ENCODE measurements at places on chromosomes 13 and 19.

DNA sequence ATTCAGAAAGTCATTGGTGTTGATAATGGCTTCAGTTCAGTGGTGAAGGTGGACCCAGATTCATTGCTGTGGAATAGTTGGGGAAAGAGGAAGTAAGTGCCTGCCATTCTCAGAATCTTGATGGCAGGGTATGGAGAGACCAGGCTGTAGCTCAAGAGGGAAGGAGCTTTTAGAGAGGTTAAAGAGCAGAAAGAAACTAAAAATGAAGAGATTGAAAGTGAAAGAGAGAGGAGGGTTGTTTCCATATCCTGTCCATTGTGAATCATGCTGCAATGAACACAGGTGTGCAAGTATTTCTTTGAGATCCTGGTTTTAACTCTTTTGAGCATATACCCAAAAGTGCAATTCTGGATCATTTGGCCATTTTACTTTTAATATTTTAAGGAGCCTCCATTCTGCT is 12.5 kb downstream of the GJB6 start:
- no peak overlapping the region for H3K27ac ChIP-seq
- no peak for DNase-seq
- H3K4me1 ChIP-seq, result no peaks in the 10 kb centered on the region
- no peak overlapping the region for H3K4me3 ChIP-seq
- no peaks in the 10 kb centered on the region for H3K36me3 ChIP-seq
- no peaks in the 10 kb centered on the region for H3K27me3 ChIP-seq

DNA sequence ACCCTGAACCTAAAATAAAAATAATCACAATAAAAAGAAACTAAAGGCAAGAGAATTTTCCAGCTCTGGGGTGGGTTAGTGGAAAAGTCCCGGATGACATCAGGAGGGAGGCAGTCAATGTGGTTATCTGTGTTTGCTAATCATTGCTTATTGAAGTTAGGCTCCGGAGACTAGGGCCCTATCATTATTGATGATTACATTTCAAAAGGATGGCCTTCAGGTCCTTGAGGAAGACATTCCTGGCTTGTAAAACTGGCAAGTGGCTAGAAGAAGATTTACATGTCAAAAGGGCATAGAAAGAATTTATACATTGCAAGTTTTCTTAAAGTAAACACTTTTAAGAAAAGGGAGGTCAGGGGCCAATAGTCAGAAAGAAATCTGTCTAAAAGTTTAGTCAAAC is 123.4 kb downstream of the POSTN start:
- no peak overlapping the region for H3K4me3 ChIP-seq
- no peaks in the 10 kb centered on the region for H3K27me3 ChIP-seq
- no peak overlapping the region for H3K27ac ChIP-seq
- no peak for DNase-seq
- H3K36me3 ChIP-seq, result no peaks in the 10 kb centered on the region
- H3K4me1 ChIP-seq, result no peaks in the 10 kb centered on the region

DNA sequence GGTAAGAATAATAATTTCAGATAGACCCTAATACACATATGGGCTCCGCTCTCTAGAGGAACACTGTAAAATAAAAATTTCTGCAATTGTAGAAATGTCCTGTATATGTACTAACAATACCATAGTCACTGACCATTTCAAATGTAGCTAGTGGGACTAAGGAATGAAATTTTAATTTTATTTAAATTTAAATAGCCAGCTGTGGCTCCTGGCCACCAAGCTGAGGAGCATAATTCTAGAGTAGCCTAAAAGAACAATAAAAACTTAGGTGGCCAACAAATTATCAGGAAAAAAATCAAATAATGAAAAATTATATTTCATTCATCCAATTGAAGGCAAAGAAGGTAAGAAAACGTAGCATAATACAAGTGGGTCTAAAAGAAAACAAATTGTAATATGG is 240.9 kb upstream of the MIR17HG start:
- H3K27me3 ChIP-seq, result no peaks in the 10 kb centered on the region
- H3K4me3 ChIP-seq, result no peak overlapping the region
- no peak for DNase-seq

- no peak overlapping the region for H3K4me3 ChIP-seq
- H3K36me3 ChIP-seq, result no peaks in the 10 kb centered on the region
- no peak overlapping the region for H3K27ac ChIP-seq
- no peaks in the 10 kb centered on the region for H3K27me3 ChIP-seq
- no peak for DNase-seq
Measured at GRCh38 chr13:37488726-37489125, 109.8 kb downstream of the POSTN start.

DNA sequence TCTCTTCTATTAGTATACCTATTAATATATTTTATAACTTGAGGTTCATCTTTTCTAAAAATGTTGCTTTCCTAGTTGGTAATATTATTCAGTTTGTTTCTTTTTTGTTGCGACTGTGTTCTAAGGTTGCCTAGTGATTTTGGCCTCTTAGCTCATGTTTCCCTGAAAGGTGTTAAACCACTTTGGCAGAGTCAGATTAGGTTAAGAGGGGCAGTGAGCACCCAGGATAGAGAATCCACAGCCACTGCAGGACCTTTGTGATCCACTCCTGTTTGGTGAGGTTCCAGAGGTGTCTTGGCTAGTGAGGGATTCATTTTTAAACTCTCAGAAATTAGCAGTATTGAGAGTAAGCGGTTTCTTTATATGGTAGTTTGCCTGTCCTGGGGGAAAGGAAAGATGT is 14.9 kb upstream of the GPR18 start:
- H3K4me1 ChIP-seq, result no peaks in the 10 kb centered on the region
- no peaks in the 10 kb centered on the region for H3K27me3 ChIP-seq
- no peak overlapping the region for H3K27ac ChIP-seq
- no peak overlapping the region for H3K4me3 ChIP-seq
- no peaks in the 10 kb centered on the region for H3K36me3 ChIP-seq
- DNase-seq, result no peak

DNA sequence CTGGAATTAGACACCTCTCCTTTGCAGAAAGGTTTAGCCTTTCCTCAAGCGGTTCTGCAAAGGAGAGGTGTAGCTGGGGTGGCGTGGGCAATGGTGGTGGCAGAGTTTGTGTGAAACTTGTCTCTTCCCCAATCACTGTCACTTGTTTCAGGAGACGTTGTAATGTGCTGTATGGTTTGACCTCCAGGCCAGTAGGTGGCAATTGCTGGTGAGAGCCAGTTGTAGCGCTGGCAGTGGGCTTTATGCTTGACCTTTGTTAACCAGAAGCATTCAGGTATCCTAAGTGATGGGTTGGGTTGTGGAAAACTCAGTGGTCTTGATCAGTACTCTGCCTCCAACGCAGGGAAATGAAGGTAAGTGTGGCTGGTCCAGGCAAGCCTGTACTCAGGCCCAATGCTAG is 12.7 kb upstream of the LILRA5 start:
- H3K27me3 ChIP-seq, result no peaks in the 10 kb centered on the region
- DNase-seq, result no peak
- H3K4me3 ChIP-seq, result no peak overlapping the region
- H3K27ac ChIP-seq, result no peak overlapping the region

All from tibial nerve (tissue), 4 donors.